ENCODE measurements at places on chromosomes 6 and 20.
A peak's percentile ranks its signal among the peaks of the same experiment; 100 is the strongest.

DNA sequence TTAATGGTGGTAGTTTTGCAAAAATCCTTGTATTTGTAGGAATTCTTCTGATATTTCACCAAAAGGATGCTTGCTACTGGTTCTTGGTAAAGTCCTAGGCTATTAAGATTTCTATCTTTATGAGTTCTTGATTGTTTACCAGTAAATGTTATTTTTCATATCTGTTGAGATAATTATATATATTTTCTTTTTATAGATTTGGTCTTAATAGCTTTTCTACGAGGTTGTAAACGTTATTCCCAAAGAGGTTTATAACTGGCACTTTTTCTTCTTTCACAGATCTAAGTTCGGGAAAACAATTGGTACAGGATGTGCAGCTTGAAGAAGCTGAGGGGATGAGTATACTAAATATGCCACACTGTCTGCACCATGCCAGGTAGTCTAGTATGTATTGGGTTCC lies 55.1 kb upstream of the HBS1L start:
- DNase-seq, result no peak

GRCh38 chr20:62705627-62706026 lies 3.0 kb upstream of the NTSR1 start:
- no peak for DNase-seq

DNA sequence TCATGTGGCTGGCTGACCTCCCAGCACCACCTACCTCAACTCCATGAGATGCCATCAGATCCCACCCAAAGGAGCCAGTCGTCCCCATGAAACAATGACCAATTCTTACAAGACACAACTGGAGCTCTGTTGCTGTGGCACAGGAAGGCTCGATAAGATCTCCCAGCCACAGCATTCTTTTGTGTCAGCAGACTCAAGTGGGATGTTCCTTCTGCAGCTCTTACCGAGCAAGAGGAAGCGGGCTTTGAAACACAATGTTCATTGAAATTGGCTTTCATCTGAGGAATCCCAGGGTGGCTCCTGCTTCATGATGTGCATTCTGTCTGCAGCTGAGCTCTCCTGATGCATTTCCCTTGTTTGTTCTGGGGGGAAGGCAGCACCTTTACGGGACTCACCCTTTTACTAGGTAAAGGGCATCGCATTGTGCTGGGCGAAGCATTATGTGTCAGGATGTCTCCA lies 222.0 kb upstream of the SGK1 start:
- no peak for DNase-seq

- no peak for DNase-seq
These were observed 1.5 kb downstream of the MAFB start for GRCh38 chr20:40687384-40688128.

DNA sequence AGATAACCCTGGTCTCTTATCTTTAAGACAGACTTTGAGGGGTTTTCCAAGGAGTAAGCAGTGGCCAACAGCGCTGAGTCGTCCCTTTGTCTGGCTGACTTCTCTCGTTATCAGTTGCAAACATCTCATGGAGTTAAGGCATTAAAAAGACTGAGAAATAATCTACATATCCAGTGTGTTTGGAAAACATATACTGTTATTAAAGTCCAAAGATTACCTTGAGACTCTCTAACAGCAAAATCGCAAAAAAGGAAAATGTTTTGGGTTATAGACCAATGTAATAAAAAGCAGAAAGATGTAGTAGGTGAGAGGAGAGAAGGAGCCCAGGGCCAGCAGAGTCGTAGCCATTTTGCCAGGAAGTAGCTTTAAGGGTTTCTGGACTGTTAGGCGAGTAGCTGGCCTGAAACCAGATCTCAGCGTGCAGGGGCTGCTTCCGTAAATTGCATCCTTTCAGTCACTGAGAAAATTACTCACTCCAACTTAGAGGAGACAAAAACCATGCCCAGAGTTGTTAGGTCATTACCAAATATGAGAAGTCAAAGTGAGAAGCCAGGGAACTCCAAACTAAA lies 24.6 kb downstream of the MYLK4 start:
- DNase-seq, result no peak

DNA sequence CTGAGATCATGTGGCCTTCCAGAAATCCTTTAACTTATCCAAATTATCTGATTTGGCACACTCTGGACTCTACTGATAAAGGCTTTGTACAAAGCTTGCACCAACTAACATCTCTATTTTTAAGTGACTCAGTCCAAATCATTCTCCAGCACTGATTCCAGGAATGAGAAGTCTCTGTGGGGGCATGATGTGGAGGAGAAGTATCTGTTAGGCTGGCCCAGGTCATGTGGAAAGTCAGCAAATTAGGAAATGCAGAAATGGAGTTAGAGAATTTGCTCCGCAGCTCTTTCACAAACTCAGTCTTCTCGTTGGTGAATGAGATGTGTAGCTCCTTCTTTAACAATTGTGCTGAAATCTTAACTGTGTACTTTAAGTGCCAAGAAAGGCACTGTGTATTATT lies 165.7 kb downstream of the ZNF217 start:
- DNase-seq, result no peak

- no peak for DNase-seq
These were observed 1.8 kb upstream of the PRDM1 start for GRCh38 chr6:106084106-106084988.

GRCh38 chr20:62485062-62485700 lies 9.4 kb upstream of the GATA5 start:
- DNase-seq, result peak; percentile 59

GRCh38 chr6:107753778-107754177 lies 70.3 kb downstream of the SCML4 start:
- no peak for DNase-seq

- no peak for DNase-seq
These were observed 117.2 kb downstream of the IPCEF1 start for GRCh38 chr6:154239392-154239791.

- DNase-seq, result no peak
These were observed 64.0 kb downstream of the NHLRC1 start for GRCh38 chr6:18058429-18058828.

DNA sequence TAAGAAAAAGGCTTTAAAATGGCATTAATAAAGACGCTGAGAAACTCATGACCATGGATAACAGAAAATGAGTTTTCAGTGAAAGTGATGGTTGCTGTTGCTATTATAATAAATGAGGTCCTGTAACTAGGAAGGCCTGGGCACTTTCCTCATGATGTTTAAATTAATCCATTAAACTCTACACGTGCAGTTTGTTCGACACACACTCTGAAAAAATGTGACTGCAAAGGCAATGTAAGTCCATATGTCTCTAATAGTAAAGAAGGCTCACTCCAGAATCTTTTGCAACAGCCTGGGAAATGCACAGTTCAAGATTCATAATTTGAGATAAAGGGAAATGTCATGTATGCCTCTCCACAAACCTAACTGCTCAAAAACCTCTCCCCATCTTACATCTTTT lies 153.4 kb downstream of the COL12A1 start:
- DNase-seq, result no peak
